Urinary bladder (tissue), 4 donors: ENCODE measurements at places on chromosomes 12 and 14. TPM values are rescaled to one million over a fixed set of nuclear protein-coding genes. Genes with fewer than 3 reads are reported as not detected.

Gene PZP
- 1.7 TPM for total RNA-seq

Gene FAM177A1
- total RNA-seq, result 49.5 TPM

Gene BRI3BP
- total RNA-seq, result 5.5 TPM

DNA sequence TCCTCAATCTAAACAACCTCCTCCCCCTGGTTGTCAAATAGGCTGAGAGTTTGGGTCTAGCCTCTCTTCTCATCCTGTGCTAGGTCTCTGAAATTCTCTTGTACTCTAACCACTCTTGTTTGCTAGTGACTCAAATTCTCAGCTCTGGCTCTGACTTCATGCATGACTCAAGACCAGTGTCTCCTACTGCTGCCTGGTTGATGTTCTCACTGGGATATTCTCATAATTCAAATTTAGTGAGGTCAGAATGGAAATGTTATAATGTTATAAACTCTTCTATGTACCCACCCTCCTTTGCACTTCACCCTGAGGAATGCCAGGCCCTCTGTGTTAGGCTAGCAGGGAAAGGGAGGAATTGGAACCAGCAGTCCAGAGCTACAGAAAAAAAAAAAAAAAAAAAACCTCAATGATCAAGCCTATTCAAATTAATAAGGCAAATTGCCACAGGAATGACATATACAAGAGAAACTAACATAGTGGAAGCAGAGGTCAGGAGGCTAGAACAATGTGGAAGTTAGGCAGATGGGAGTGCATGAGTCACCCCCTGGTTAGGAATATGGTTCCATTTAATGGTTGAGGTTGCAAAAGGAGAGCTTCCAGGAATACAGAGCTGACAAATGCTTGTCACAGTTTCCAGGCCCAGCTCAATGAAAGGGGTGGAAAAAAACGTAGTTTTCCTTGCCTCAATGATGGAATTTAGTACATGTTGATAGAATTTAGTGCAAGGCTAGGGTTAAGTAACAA lies 459.5 kb downstream of the RMST start:
- DNase-seq, result no peak

DNA sequence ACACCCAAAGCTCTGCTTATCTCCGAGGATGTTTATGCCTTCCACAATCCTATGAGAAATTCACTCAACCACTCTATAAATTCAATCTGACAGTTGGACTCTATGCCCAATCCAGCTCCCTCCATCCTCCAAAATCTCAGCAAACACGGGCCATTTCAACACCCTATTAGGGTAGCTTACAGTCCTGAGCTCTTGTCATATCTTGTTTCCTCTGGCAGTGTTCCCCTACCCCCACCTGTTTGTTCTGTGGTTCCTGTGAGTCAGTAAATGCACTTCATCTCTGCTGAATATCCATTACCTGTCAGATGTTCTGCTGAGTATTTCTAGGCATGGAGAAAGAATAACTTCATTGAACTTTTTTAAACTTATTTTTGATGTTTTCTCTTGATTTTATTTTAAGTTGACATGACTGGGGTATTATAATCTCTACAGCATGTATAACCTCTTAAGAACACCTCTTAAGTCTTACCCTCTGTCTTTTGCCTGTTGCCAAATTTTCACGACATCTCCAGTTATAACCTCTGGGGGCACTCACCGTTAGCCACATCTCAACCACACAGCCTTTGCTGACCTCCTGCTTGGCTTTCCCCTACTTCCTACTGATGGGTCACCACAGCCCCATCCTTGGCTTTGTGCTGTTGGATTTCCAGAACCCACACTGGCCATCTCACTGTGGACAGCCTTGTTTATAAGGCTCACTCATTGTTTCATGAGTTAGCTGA lies 317.0 kb upstream of the TMPO start:
- DNase-seq, result no peak

GRCh38 chr14:23115039-23115731 lies 3.9 kb downstream of the CEBPE start:
- no peak for DNase-seq

DNA sequence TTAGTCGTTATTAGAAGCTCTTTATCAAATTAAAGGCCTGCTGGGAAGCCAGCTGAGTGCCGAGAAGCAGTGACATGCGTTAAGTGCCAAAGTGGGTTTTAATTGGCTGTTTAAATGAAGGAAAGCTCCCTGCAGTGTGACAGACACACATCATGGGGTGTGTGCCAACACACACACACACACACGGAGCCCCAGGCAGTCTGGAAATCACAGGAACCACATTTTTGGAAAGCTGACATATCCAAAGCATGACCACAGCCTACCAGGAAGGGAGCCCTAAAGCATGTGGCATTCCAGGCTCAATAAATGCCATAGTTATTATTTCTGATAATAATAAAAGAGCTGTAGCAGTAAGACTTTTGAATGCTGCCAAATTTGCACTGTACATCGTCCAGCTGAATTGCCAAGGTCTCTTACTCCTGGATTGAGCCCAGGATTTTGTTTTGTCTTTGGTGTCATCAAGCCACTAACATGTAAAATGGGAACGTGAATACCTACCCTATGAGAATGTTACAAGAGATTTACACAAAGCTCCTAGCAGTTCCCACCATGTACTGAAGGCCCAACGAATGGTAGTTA lies 135.1 kb downstream of the TMEM30B start:
- DNase-seq, result no peak

GRCh38 chr14:62778310-62778709 lies 266.9 kb downstream of the KCNH5 start:
- DNase-seq, result no peak

GRCh38 chr12:8917751-8918150 lies 3.4 kb downstream of the PHC1 start:
- DNase-seq, result no peak

GRCh38 chr14:31205681-31206535 lies 1.7 kb downstream of the HECTD1 start:
- DNase-seq, result no peak

DNA sequence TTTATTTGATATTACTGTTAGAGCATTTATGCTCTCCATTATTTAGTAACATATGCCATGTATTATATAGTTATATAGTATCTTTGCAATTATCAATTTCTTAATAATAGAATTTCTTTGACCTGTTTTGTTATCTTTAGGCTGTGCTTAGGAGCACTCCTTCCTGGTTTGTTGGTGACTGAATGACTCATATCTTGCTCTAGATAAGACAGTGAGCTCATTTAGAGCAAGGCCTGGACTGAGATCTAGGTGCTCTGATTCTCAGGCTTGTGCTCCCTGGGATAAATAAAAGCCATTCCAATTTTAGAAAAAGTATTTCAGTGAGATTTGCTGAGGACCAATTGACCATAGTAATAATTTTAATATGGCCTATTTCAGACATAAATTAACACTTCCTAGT lies 951.2 kb downstream of the FLRT2 start:
- DNase-seq, result no peak
